ENCODE measurements at places on chromosomes 13 and 19. TPM values are rescaled to one million over a fixed set of nuclear protein-coding genes. Genes with fewer than 3 reads are reported as not detected.

DNA sequence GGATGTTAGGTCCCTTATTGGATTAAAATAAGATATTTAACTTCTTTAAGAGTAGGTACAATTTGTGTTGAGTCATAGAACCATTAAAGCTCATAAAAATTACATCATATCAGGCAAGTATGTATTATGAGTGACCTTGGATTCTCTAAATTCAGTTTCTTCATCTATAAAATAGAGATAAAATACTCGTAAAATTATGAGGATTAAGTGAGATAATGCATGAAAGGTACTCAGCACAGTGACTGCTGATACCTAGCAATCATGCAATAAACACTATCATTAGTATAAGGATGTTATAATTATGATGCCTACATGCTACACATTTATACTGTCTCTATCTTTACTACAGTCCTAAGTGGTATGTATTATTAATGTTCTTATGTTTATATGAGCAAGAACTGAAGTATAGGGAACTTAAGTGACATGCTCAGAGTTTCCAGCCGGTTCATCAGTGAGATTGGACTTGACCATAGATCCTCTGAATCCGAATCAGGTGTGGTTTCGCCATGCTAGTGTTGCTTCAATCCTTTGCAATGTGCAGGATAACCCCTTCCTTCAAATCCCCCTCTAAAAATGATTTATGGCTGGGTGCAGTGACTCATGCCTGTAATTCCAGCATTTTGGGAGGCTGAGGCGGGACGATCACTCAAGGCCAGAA is 22.9 kb upstream of the FRY start:
- DNase-seq: peak; percentile 37

DNA sequence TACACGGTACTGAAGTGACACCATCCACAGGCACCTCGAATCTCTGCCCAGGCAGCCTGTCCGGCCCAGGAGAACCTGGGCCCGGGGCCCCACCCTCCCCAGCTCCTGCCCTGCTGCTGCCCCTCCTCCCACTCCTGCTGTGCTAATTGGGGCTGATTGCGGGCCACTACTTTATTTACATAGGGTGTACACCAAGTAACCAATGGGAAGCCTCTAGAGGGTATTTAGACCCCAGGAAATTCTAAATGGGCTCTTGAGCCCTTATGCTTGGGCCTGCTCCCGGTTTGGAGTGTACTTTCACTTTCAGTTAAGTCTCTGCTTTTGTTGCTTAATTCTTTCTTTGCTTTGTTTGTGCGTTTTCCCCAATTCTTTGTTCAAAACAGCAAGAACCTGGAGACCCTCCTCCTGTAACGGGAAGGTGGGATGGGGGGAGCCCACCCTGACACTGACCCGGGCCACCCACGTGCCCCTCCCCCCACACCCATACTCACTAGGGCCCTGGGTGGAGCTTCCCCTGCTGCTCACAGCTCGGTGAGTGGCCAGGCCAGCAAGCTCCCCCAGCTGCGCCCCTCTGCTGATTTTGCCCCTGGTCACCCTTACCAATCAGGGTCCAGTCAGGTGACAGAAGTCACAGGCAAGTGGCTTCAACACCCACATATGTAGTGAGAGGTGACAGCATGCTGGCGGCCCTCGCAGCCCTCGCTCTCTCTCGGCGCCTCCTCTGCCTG is 9.4 kb downstream of the SCGB2B2 start:
- DNase-seq: no peak

GRCh38 chr19:14006766-14007562 is 844 bp upstream of the RFX1 start:
- DNase-seq: no peak

GRCh38 chr19:45297674-45298073 is 25.0 kb downstream of the CKM start:
- no peak for DNase-seq

DNA sequence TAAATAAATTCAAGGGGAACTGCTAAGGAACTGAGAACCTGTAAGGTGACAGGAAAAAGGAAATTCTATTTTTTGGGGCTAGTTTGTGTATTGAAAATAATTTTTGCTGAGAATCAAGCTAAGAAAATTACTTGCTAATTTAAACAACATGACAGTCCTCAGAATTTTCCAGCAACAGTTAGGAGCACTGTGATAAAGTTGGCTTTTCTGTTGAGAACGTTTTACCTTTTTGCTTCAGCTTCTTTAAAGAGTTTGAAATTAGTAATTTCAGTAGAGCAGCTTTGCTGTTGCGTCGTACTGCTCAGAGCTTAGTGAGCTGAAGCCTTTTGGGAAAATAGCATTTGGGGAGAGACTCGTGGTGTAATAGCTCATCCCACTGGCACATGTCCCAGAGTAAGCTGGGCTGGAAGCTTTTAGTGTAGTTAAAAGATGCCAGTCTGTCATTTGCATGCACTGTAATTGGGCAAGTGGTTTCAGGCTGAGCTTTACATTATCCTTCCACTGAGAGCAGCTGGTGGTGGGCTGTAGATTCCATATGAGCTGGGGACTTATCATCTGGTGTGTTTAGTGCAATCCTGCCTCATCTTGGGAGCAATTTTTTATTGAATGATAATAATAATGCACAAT is 69.8 kb downstream of the LRCH1 start:
- DNase-seq: no peak

- DNase-seq: no peak
Measured at GRCh38 chr13:24149246-24150032, 11.1 kb upstream of the SPATA13 start.

GRCh38 chr19:43439709-43440063 is 25.0 kb downstream of the TEX101 start:
- DNase-seq: no peak

GRCh38 chr13:28449826-28450773 is 44.8 kb downstream of the FLT1 start:
- DNase-seq: no peak

DNA sequence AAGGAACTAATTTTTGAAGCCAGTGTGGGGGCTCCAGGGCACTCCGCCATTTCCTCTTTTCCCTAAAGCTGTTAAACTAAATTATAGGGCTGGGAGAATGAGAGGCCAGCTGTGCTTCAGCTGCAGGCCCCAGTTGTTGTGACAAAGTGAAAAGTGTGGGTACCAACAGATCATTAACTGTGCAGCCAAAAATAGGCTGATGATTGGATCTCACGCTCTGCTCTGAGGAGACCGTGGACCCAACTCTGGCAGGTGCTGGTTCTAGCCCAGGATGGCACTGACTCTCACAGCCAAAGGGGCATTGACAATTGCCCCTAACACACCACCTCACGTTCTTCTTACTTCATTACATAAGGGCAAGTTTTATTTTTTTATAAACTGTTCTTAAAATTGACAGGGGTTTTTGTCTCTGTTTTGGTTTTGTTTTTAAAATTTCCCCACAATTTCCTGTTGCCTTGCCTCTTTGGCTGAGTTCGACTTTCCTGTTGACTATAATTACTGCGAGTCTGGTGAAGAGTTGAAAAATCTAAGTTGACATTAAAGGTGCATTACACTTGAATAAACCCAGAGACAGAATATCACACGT is 391.0 kb downstream of the FGF9 start:
- no peak for DNase-seq

DNA sequence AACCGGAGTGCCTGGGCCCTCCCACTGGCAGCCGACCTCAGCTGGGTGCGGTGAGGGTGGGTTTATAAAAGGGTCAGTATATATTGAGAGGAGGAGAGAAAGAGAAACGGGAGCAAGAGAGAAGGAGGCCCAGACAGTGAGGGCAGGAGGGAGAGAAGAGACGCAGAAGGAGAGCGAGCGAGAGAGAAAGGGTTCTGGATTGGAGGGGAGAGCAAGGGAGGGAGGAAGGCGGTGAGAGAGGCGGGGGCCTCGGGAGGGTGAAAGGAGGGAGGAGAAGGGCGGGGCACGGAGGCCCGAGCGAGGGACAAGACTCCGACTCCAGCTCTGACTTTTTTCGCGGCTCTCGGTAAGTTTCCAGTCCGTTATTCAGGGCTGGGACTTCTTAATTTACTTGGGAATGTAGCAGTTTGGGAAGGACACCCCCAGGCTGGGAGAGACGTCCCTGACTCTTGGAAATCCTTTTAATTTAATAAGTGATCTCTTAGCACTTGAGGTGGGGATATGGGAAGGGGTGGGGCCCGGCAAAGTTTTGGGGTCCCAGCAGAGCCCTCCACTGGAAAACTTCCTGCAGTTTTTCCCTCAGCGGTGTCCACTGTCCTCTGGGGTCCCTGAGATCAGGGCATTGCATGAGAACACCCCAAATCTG is at the start of gene EMP3:
TSS of gene EMP3 (plus strand) at position 288 of the 646 bp plus-strand sequence. CDS start 1,293 bp downstream, outside the sequence.
- peak; percentile 66 for DNase-seq

DNA sequence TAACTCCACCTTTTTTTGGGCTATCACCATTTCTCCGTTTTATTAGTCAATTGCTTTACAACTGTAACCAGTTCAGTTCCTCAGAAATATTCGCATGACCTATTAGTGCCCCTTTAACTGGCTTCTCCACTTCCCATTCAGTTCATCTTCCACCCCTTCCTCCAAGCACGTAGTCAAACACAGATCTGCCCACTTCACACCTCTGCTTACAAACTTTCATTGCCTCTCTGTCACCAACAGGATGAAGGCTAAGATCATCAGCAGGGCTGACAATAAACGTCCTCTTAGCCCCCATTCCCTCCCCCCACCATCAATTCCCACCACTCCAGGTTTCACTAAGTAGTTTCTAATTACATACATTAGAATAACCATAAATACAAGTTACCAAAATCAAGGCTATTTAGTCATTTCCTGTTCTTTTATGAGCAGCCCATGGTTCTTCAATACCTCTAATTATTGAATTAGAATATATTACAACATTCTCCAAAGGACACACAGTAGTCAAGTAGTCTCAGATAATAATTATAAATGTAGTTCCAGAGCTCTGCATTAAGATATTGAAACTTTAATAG is 95.7 kb downstream of the SPRY2 start:
- no peak for DNase-seq

- no peak for DNase-seq
Measured at GRCh38 chr13:50452756-50453155, 390.7 kb downstream of the DLEU7 start.

DNA sequence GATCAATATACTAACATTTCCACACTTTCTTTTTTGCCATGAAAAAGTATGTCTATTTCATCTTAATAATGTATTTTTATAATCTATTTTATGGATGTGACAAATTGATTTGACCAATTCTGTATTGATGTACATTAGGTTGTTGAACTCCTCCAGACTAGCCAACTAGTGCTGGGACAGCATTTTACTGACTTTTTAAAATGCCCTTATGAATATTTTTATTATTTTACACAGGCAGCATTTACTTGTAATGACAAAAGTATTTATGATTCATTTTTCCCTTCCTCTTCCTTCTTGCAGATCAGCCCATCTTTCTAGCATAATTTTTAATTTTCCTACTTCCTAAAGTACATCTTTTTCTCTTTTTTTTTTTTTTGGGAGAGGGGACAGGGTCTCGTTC is 918 bp upstream of the FUZ start:
- no peak for DNase-seq

DNA sequence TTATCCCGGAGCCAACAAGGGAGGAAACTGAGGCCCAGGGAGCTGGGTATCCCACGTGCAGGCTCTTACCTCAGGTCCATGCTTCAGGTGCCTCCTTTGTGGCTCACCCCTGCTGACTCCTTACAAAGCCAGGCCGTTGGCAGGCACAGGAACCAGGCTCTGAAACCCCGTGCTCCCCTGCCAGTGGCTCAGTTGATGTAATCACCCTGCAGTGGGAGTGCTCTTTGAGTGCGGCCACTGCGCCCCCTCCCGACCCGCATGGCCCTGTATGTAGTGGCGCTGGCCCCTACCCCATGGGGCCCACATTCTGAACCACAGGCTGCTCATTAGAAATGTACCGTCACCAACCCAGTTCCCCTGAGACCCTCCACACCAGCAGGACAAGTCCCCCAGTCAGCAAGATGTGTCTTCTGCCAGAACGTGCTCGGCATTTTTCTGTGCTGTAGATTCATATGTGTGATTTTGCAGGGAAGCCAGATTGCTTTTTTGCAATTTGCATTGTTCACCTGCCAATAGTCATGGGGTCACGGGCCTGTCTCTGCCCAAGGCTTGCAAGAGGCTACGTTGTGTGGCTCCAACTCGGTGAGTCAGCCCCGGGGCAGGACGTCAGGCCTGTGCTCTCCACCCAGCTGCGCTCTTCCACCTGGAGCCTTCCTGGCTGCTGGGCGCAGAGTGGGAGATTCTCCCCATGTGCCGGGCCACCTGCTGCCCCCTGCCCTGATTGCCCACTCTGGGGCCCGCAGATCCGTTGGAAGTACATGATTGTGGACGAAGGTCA is 60.3 kb downstream of the SMARCA4 start:
- DNase-seq: no peak

GRCh38 chr13:26022538-26023292 is 29.1 kb downstream of the SHISA2 start:
- peak; percentile 91 for DNase-seq

- DNase-seq: no peak
Measured at GRCh38 chr13:30111810-30112209, 195.5 kb downstream of the KATNAL1 start.

GRCh38 chr13:60969656-60970055 is 446.0 kb downstream of the PCDH20 start:
- DNase-seq: no peak

DNA sequence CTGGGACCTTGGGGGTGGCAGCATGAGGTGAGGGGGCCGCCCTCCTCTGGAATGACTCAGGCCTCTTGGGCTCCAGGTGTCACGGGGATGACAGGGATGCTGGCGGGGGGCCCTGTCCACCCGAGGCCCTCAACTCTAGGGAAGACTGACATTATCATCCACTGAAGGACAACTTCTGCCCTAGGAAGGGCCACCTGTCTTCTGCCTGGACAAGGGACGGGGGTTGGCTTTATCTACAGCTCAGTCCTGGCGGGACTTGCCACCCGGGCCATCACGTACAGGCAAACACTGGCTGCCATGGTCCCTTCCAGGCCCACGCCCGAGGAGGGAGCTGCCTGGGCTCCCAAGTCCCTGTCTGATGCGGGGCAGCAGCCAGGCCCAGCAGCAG is 130.7 kb downstream of the STK24 start:
- DNase-seq: no peak

- no peak for DNase-seq
Measured at GRCh38 chr19:4063369-4064148, 3.1 kb downstream of the ZBTB7A start.

- DNase-seq: no peak
Measured at GRCh38 chr19:19858751-19859150, 6.9 kb upstream of the ZNF253 start.

DNA sequence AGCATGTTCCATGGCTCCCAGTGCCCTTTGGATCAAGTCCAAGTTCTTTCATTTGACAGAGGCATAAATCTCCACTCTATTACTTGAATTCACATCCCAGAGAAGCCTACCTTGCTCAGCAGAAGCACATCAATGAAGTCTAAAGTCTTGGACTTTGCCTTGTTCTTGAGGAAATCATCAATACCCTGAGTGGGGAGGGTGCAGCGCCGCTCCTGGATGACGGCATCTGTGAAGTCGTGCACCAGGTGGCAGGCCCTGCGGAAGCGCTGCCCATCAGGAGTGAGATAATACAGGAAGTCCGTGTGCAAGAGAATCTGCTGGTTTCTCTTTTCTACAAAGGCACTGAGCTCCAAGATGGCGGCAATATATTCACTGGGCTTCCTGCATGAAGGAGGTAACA is 10.6 kb downstream of the CYP4F11 start:
- DNase-seq: no peak

The ZNF441 gene
- polyA plus RNA-seq: 7.4 TPM

The KLK1 gene
- polyA plus RNA-seq: 23.1 TPM

The CBLC gene
- 49.5 TPM for polyA plus RNA-seq

The CASP14 gene
- not detected for polyA plus RNA-seq

The LRRC25 gene
- polyA plus RNA-seq: 3.1 TPM

Data from large intestine (tissue), 12 donors.